ENCODE measurements at places on chromosomes 1 and 21.

GRCh38 chr1:109250454-109251276 lies 1.3 kb downstream of the CELSR2 start:
- DNase-seq: no peak

- no peak for DNase-seq
Measured at GRCh38 chr21:16216288-16216962, 486.6 kb downstream of the USP25 start.

GRCh38 chr1:95221306-95221705 lies 12.7 kb upstream of the RWDD3 start:
- no peak for DNase-seq

GRCh38 chr1:202659974-202660373 lies 50.3 kb downstream of the SYT2 start:
- DNase-seq: no peak

DNA sequence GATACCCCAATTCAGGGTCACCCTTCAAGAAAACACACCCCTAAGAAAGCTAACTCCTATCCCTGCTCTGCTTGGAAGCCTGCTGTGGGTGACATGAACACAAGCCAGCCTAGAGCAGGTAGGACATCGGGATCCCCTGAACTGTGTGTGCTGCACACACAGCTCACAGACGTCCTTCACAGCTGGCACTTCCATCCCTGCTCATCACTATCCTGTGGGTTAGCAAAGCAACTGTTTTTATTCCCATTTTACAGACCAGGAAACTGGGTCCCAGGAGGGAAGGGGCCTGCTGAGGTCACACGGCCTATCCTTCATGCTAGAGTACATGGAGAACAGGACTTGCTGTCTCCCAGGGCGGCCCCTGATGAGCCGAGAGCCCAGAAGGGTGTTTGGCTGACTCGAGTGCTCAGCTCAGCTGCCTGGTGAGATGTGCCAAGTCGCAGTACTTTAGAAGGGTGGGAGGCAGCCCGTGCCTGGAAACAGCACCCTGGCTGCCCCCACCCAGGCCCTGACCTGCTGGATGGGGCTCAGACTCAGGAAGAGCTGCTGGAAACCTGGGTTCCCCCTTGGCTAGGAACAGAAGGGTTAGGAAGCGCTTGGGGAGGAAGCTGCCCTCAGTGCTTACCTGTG lies 28.3 kb upstream of the BTG2 start:
- no peak for DNase-seq

DNA sequence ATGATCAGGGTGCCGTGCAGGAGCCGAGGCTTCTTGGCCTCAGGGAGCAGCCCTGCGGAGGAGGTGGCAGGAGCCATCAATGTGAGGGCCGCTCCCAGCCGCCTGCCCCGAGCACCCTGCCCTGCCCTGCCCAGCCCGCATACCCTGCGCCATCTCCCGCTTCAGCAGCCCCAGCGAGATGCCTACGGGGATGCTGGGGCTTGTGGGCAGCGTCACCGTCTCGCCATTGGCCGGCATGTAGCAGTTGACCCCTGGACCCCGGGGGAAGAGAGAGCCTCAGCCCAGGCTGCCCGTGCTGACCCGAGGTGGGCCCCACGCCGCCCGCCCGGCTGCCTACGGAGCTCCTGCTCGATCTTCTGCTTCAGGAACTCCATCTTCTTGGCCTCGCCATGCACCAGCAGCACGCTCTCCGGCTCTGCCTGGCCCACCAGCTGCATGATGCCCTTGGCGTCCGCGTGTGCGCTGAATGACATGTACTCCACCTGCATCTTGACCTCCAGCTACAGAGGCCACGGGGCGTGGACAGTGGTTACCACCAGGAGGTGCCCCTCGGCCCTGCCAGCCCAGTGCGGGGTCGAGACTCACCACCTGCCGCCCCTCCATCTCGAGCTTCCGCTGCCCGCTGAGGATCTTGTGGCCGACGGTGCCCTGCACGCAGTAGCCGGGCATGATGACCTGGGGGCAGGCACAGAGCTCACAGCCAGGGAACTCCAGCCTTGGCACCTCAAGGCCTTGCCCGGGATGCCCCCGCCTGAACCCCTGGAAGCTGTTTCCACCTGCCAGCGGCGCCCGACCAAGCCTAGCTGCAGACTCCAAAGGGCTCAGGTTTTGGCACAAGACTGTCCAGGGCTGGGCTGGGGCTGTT lies 4.3 kb downstream of the PUSL1 start:
- DNase-seq: no peak

GRCh38 chr1:115140442-115141144 lies 51.3 kb upstream of the TSPAN2 start:
- DNase-seq: no peak

DNA sequence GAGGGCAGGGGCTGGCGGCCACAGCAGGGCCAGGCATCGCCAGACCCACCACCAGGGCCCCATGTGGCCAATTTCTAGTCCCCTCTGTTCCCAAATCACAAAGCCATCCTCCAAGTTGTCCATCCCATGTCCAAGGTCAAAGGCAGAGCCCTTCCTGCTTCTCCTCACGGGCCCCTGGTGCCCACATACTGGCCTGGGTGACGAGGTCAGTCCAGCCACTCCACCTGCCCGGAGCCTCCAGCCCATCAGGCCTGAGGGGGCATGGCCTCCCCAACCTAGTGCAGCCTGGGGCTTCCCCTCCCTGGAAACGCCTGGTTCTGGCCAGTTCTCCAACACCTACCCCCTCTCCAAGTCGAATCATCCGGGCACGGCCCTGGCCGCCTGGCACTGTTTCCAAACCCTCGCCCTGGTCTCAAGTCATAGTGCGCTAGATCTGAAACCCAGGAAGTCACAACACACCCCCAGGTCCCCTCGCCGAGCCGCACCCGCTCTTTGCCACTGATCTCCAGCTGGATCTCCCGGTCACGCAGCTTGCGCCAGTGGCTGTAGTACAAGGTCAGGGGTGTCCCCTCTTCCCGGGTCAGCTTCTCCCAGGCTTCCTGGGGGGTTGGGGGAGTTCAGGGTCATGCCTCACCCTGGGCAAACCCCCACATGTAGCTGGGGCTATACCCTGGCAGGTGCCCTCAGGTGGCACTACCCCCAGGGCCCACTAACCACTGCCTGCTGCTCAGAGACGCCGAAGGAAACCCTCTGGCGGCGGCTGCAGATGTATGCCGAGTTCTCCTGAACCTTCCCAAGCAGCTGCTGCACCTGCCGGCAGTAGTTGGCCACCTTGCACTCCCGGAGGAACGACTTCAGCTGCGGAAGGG lies 13.1 kb downstream of the NOC2L start:
- DNase-seq: no peak

DNA sequence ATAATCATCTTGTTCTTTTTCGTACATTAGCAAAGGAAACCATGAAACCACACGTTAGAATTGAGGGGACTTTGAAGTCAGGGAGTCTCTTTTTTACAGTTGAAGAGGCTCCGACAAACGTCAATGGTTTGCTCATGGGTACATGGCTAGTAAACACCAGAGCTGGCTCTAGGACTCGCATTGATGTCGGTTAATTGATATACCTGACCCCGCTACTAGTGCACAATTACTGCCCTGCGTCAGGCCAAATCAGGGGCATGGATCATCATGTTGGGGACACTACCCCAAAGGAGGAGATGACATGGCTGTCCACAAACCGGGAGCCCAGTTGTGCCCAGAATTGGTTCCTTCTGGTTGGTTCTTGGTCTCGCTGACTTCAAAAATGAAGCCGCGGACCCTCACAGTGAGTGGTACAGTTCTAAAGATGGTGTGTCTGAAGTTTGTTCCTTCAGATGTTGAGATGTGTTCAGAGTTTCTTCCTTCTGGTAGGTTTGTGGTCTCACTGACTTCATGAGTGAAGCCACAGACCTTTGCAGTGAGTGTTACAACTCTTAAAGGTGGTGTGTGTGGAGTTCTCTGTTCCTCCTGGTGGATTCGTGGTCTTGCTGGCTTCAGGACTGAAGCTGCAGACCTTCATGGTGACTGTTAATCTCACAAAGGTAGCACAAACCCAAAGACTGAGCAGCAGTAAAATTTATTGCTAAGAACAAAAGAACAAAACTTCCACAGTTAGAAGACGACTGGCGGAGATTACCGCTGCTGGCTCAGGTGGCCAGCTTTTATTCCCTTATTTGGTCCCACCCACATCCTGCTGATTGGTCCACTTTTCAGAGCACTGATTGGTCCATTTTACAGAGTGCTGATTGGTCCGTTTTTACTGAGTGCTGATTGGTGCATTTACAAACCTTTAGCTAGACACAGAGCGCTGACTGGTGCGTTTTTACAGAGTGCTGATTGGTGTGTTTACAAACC lies 126.9 kb upstream of the ERRFI1 start:
- DNase-seq: no peak

- DNase-seq: no peak
Measured at GRCh38 chr21:45617021-45617921, 26.3 kb upstream of the PCBP3 start.

DNA sequence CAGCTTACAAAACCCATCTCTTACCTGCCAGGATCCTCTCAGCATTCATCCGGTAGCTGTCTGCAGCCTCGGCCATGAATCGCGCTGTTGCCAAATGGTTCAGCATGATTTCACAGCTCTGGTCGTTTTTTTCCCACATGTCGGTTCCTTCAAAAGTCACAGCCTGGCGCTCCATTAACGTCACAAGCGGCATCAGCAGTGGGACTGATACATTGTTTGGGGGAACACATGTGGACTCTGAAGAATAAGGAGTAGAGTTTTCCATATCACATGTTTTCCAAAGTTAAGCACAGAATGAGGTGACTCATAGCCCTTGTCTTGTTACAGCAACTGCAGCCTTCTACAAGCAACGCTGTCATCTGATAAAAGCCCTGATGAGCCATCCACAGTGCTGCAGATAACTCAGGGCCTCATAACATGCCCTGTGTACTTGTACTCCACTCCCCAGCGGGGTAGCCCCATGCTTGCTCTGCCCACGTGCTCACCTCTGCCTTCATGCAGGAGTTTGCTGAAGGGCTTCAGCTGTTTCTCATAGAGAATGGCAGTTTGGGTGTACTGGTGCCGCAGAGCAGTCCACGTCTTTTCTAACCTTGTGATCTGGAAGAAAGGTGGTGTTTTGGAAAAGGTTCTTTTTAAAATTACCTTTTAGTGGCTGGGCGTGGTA lies 114.2 kb downstream of the BCAR3 start:
- peak; percentile 95 for DNase-seq

- no peak for DNase-seq
Measured at GRCh38 chr1:235714205-235714897, 64.8 kb upstream of the GNG4 start.

DNA sequence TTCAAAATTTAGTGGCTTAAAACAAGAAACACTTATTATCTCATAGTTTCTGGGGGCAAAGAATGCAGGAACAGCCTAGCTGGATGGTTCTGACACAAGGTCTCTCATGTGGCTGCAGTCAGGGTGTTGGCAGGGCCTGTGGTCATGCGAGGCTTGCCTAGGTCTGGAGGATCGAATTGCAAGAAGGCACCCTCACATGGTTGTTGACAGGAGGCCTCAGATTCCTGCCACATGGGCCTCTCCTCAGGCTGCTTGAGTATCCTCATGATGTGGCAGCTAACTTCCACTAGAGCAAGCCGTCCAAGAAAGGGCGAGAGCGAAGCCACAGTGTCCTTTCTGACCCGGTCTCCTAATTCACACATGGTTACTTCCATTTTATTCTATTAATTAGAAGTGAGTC lies 6.2 kb upstream of the NRIP1 start:
- DNase-seq: no peak

GRCh38 chr1:150829751-150830150 lies 21.7 kb upstream of the CTSK start:
- DNase-seq: peak; percentile 27

DNA sequence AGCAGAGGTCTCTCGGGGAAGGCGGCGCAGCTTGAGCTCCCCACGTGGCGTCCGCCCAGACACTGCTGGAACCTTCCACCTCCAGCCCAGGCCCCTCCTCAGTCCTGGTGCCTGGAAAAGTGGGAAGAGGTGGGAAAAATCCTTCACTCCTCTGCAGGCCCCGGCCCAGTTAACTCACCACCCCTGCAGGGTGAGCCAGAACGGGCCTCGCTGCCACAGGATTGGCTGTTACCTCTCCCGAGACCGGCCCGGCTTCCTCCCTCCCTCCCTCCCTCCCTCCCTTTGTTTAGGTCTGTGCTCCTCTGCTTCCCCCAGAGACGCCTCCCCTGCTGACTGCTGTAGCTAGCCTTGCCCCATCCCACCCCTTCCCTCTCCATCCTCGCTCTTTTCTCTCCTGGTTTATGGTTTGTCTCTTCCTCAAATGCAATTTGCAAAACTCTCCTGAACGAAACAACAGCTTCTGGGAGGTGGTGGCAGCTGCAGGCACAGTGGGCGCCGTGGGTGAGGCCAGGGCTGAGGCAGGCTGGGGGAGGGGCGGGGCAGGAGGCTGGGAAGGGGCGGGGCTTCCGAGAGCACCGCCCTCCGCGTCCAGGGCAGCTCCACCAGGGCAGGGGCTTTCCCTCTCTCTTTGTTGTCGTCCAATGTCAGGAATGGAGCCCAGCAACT lies 6.5 kb downstream of the CAPN9 start:
- DNase-seq: no peak

GRCh38 chr21:44618909-44619308 lies 7.0 kb downstream of the KRTAP10-8 start:
- no peak for DNase-seq

DNA sequence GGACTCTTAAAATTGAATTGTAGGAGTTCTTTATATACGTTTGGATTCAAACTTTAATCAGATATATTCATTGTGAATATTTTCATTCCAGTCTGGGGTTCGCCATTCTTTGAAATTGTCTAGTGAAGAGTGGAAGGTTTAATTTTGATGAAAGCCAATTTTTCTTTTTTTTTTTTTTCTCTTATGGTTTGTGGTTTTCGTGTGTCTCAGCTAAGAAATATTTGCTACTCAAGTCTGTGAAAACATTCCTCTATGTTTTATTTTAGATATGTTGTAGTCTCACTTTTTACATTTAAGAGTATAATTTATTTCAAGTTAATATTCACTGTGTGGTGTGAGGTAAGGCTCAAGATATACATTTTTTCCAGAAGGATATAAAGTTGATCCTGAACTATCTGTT lies 220.5 kb downstream of the KCNT2 start:
- DNase-seq: peak; percentile 39

DNA sequence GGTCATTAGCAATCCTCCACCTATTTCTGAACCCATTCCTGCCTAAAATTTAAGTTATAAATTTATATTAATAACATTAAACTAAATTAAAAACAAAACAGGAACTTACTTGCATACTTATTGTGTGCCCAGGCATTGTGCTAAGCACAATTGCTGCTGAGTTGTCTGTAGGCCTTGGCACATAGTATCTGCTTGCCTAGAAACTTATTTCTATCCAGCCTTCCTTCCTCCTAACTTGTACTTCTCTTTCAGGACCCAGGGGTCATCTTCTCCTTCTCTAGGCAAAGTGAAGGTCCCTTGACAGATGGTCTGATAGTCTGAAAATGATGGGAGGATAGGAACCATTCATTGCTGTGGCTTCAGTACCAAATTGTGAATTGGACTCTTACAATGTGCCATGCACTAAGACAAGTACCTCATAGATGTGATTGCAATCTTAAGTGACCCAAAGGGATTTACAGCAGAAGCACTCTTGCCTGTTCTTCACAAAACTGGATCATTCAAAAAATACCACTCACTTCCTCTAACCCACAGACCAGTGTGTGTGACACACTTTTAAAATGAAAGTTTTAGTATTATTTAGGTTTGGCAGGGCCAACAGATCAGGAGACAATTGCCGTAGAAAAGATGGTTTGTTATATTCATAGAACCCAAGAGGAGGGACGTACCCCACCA lies 10.3 kb upstream of the CD101 start:
- no peak for DNase-seq
